Activated naive CD8-positive, alpha-beta T cell treated with anti-CD3 and anti-CD28 coated beads, Interleukin-2, amount 10 ng/mL, durations not matched to agents 7 days and 5 days (primary cell): ENCODE measurements at places on chromosomes 13 and 19. TPM values are rescaled to one million over a fixed set of nuclear protein-coding genes. Genes with fewer than 3 reads are reported as not detected.

DNA sequence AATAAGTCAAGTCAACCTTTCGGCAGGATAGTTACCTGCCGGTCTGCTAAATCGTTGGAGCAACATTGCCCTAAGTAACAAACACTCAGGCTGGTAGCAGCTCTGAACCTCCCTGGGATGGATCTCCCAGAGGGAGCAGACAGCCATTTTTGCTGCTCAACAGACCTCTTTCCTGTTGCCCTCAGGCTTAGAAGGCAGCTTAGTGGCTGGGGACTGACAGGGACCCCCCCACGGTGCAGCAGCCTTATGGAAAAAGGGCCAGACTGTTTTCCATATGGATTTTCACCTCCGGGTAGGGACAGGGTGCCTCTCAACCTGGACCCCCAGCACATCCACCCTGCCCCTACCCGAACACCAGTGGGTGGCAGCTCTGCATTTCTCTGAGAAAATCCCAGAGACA is 49.7 kb downstream of the UBL3 start:
- no peak for DNase-seq

DNA sequence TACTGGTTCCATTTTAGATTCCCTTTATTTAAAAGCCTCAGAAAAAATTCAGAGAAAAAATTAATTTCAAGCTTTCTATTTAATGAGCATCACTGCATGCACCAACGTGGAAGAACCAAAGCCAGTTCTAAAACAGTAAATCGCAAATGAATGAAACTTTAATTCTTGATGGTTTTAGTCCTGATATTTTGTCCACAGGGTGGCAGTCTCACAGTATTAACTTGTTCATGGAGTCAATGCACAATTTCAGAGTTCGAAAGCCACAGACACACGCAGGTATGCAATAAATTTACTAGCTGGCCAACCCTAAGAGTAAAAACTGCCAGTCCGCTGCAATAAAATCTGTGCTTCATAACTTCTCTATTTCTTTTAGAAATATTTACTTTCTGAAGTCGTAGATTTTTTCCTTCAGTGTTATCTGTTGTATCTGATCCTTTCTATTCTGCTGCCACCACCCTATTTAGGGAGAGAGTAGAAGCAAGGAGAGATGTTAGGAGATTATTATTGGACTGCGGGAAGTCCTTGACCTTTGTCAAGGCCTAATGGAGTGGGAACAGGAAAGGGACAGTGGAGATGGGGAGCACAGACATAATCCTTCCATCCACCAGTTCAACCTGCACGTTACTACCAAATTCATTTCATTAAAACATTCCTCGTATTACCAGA is 7.0 kb upstream of the WBP4 start:
- no peak for DNase-seq

- DNase-seq, result no peak
Observed at GRCh38 chr13:70723732-70724131, 615.5 kb upstream of the KLHL1 start.

- DNase-seq, result no peak
Observed at GRCh38 chr13:32035716-32036115, 4.1 kb downstream of the FRY start.

GRCh38 chr13:99331881-99332293 is 24.7 kb upstream of the GPR183 start:
- DNase-seq, result no peak

GRCh38 chr19:17121736-17122293 is 46.2 kb downstream of the MYO9B start:
- DNase-seq, result no peak

- no peak for DNase-seq
Observed at GRCh38 chr13:110572778-110573118, 11.2 kb upstream of the RAB20 start.

- DNase-seq, result no peak
Observed at GRCh38 chr19:41239961-41240574, 21.0 kb downstream of the AXL start.

DNA sequence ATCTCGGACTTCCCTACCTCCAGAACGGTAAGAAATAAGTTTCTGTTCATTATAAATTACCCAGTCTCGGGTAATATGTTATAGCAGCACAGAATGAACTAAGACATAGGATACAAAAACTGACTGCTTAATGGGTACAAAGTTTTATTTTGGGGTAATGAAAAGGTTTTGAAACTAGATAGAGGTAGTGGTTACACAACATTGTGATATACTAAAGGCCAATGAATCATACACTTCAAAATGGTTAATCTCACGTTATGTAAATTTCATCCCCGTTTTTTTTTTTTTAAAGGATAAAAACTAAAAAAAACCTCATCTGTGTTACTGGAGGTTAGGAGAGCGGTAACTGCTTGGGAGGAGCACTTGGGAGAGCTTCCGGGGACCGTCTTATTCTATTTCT is 23.5 kb downstream of the AKT2 start:
- no peak for DNase-seq

DNA sequence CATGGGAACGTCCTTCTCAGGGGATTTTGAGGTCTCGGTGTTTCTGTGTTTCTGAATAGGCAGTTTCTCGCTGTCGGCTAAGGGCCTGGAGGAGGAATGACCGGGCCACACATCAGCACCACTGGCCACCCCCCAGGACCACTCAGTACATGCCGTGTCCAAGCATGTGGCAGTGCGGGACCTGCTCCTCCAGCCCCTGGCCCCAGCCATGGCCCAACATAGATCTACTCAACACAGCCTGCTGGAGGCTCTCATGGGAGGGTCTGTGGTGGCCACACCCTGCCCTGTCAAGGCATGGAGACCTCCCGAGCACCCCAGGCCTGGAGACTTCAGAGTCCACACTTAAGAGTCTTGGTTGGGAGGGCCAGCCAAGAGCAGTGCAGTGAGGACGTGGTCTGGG is 17.5 kb downstream of the IZUMO4 start:
- DNase-seq, result no peak

DNA sequence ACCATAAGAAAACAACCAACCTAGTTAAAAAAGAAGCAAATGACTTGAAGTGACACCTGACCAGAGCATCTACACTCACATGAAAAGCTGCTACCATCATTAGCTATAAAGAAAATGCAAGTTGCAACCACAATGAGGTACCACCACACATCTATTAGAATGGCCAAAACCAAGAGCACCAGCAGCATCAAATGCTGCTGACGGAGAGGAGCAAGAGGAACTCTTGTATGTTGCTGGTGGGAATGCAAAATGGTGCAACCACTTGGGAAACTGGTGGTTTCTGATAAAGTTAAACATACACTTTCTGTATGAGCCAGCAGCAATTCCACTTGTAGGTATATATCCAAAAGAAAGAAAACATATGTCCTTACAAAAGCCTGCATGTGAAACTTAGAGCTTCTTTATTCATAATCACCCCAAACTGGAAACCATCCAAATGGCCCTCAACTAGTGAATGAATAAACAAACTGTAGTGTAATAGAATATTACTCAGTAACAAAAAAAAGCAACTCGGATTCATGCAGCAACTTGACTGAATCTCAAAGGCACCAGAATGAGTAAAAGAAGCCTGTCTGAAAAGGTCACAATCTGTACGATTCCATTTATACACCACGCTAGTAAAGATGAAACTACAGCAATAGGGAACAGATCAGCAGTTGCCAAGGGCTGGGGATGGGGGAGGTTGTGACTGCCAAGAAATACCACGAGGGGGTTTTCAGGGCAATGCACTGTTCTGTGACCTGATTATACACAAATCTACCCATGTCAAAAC is 60.9 kb upstream of the RANBP3 start:
- no peak for DNase-seq

DNA sequence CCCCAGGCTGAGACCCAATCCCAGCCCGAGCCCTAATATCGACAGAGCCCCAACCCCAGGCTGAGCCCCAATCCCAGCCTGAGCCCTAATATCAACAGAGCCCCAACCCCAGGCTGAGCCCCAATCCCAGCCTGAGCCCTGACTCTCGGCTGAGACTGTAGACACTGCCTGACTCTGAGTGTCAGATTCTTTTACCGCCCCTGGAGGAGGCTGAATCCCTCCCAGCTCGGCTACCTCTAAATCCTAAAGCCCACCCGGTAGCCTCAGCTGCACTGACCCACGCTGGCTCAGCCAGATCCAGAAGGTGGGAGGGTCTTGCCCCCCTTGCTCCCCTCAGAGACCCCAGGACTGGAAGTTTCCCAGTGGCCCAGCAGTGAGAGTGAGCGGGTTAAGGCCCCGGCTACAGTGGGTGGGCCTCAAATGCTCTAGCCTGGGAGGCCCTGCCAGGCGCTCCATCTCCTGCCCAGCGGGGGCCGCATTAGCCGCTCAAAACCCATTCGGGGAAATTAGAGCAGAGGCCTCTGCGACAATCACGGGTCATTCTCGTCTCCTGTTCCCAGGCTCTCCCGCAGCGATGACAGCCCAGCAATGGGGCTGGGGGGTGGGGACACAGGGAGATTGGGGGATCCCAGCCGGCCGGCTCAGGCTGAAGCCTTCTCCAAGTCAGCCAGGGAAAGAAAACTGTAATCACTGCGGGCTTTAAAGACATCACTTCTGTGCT is 43.8 kb downstream of the ZNRF4 start:
- DNase-seq, result no peak

DNA sequence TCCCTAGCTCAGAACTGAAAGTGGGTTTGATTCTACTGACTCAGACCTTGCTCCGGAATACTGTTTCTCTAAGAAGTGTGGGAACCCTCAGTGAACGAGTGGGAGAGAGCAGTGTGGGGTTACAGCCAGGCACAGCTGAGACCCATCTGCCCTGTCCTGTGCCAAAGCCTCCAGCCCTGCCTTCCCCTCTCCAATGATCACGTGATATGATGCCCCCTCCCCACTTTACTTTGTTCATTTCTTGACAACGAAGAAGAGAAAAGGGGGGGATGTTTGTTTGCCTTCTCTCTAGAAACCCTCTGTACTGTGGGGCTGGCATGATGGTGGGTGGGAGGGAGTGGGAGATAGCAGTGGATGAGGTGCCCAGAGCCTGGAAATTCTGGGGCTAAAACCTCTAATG is 96.0 kb downstream of the RNASEH2B start:
- no peak for DNase-seq

- DNase-seq, result no peak
Observed at GRCh38 chr19:57759096-57759495, 10.4 kb upstream of the ZNF586 start.

DNA sequence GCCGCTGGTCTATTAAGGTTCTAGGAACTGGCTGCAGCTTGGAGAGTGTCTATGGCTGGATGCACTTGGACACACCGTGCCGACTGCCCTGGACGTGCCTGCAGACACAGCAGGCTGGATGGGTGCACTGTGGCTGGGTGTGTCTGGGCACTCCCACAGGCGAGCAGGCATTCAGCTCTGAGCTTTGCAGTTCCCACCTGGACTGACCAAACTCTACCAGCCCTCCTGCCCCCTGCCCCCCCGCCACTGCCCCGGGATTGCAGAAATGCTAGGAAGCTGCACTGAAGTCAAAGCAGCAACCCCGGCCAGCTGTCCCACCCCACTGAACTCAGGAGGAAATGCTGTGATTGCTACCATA is 7.0 kb upstream of the LRP3 start:
- no peak for DNase-seq

- DNase-seq, result no peak
Observed at GRCh38 chr13:101917475-101917810, 465.0 kb downstream of the ITGBL1 start.

DNA sequence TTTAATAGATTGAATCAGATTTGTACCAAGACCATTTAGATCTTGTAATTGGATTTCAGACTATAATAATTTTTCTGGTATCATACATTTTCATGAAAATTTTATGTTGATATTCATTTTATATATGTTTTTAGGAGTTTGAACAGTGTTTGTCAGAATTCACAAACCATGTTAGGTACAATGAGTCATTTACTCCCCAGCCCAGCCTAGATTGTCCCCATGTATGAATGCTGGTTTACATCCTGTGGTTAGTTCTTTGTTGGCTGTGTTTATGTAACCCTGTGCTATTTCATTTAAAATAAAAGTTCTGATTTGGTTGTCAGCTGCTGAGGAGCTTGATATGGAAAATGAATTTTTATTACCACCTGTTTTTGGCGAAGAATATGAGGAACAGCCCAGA is 96.7 kb downstream of the GJA3 start:
- no peak for DNase-seq

DNA sequence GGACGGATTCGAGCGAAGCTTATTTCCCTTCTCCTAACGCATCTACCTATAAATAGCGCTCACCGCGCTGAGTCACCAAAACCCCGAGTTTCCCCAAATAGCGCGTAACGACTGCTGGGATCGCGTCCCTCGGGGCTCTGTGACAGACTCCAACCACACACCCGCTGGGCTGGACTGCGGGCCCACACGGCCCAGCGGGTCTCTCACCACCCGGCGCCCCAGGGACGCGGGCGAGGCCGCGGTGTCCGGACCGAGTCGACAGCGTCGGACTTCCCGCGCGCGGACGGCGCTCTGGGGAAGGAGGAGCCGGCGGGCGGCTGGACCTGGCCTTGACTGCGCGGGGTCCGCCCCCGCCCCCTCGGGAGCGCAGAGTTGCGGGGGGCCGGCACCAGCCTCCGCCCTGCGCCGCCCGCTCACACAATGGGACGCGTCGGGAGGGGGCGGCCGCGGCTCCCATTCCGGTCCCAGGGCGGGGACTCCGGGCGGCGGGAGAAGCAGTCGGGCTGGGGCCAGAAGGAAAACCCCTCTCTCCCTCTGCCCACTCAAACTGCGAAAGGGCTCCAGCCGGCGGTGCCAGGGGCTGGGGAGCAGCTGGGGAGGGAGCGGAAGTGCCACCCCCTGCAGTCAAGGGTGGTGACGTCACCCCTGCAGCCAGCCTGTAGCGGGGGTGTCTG is 108.8 kb downstream of the KCNRG start:
- DNase-seq, result no peak

GRCh38 chr19:55418185-55418584 is 10.6 kb upstream of the UBE2S start:
- no peak for DNase-seq

GRCh38 chr13:89704040-89704439 is 1643.4 kb upstream of the MIR17HG start:
- DNase-seq, result no peak

DNA sequence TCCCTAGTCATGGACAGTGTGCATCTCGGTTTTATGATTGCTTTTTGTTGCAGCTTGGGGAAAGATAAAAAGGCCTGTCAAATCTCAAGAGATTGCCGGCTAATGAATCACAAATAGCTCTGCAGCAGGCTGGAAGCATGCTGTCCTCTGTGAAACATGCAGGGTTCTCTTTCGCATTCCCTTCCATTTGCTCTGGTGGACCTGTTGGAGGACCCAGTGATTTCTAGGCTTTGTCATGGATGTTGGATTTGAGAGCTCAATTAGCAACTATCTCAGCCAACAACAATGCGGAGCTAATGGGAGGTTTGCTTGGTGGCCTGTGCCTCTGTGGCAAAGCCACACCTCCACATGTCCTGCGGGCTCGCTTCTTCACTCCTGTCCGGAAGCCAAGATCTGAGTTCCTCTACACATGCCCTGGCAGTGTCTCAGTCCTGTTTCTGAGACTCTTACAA is 418.1 kb upstream of the ARGLU1 start:
- no peak for DNase-seq

Gene SPTBN4
- 0.40 TPM for total RNA-seq

Gene PCDH17
- not detected for total RNA-seq

Gene SHISA7
- total RNA-seq, result not detected

Gene SH2D3A
- total RNA-seq, result 35.5 TPM

Gene PRKCG
- not detected for total RNA-seq

Gene CD70
- 7.7 TPM for total RNA-seq

Gene MYO16
- total RNA-seq, result 1.1 TPM

Gene CBY2
- not detected for total RNA-seq

Gene HNRNPM
- 188 TPM for total RNA-seq
